ENCODE measurements at places on chromosomes 13 and 19.

DNA sequence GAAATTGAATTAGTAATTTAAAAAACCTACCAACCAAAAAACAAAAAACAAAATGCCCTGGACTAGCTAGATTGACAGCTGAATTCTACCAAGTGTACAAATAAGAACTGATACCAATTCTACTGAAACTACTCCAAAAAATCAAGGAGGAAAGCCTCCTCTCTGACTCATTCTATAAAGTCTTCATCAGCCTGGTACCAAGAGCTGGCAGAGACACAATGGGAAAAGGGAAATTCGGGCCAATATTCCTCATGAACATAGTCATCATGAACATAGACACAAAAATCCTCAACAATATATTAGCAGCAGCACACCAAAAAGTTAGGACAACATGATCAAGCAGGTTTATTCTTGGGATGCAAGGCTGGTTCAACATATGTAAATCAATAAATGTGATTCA is 2667.7 kb upstream of the PCDH20 start:
- DNase-seq = no peak

GRCh38 chr13:77184455-77184854 is 142.4 kb downstream of the MYCBP2 start:
- DNase-seq = peak; percentile 50

DNA sequence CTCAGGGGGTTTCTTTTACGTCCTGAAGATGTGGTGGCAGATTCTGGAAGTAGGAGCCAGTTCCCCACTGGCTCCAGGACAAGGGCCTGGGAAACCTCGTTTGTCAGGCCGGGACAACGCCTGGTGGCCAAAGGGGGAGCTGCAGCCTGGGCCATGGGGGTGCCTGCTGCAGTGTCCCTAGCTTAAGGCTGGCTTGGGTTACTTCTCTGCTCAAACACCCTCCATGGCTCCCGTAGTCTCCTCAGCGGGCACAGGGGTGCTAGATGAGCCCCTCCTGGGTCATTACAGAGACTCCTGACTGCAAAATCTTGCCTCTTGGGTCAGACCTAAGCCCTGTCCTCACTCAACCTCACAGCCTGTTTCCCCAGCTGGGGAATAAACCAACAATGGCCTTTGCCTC is 14.7 kb downstream of the CILP2 start:
- no peak for DNase-seq

DNA sequence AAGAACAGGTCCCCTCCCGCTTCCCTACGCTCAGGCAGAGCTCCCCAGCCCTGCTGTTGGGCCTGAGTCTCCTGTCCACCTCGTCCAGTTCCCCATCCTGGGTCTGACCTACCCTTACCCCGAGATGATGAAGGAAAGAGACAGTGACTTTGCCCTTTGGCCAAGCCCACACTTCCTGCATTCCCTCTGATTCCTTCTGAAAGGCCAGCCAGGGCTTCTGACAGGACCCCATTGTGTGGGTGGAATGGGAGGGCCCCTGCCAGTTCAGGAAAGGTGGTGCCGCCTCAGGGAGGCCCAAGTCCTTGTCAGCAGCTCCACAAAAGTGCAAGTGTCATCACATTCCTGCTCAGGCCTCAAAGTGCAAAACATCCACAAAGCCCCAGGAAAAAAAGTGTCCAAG is 177.8 kb downstream of the PAN3 start:
- DNase-seq = no peak

DNA sequence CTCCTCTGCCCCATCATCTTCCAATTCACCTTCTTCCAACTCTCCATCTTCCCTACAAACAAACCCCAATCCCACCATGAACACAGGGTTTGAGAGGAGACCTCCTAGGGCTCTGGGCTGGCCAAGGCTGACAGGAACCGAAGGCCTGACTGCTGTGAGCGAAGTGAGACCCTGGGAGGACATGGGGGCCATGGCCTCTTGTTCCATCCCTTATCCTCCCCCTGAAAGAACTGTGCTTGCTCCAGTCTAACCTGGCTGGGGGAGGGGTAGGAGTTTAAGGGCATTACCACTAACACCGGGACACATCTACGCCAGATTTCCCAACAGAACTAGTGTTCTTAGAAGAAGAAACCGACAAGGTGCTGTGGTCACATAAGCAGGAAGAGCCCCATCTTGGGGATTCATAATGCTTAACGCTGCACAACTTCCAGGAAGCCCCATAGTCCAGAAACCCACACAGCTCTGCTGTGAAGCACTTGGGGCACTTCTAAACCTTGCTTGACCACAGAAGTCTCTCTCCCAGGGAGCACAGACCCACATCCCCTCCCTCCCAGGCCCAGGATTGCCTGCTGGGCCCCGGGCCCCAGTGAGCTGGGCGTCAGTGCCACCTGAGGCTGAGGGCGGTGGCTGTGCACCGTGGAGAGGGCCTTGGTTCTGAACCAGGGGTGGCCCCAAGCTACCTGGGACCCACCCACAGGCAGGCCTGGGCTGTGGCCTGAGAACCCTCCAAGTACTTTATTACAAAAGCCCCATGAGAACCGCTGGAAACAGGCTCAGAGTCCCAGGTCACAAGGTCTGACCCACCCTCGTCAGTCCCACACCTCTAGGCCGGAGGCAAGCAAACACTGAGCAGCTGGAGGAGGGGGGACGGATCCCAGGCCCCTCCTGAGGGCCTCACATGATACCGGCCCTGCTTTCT is 18.8 kb downstream of the ZC3H4 start:
- DNase-seq = peak; percentile 78

- DNase-seq = peak; percentile 19
These were observed 1152.9 kb downstream of the PCDH9 start for GRCh38 chr13:66077132-66077689.

DNA sequence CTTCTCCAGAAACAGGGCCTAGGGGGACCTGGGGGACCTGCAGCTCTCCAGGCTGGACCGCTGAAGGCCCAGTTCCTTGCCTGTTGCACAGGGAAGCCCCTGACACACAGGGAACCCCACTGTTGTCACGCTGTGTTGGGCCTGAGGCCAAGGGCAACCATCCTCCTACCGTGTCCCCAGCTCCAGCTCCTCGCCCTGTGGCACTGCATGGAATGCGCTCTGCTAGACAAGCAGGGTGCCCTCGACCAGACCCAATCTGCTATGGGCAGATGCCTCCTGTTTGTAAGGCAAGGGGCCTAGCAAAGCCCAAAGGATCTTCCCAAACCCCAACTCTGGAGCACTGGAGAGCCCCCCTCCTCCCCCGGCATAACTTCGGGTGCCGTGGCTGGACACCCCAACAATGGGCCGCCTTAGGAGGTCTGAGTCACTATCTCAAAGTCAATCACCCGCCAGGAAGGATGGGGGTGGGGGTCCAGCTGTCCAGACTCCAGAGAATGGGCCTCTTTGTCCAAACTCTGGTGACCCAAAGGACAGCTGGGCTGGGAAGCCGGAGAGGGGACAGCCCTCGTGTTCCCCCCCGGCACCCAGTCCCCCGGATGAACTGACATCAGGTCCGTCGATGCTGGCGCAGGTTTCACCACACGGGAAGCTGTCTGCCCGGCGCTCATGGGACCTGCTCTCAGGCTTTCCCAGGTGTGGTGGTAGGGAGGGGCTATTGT is 3.7 kb downstream of the BRSK1 start:
- DNase-seq = no peak
